Kidney epithelial cell (primary cell): ENCODE measurements at places on chromosomes 3 and 15. TPM values are rescaled to one million over a fixed set of nuclear protein-coding genes. Genes with fewer than 3 reads are reported as not detected.

DNA sequence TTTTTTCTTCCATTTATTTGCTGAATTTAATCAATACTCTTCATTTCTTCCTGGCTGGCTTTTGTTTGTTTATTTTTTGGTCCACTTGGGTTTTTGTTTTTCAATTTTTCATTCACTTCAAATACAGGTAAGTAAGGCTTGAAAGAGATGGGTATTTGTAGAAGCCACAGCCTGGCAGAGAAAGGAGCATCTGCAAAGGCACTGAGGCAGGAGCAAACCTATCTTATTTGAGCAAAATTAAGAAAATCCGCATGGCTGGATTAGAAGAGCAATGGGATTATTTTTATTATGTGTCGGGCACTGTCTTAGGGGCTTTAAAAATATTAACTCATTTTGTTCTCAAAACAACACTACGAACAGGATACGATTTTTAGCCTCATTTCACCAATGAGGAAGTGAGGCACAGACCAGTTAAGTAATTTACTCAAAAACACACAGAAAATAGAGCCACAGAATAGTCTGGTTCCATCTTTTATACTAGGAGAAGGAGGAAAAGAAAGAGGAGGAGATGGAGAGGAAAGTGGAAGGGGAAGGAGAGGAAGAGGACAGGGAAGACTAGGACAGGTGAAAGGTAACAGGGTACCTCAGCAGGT, 35.1 kb upstream of the CCDC80 start:
- no peak for DNase-seq

The ADPRH gene
- total RNA-seq: 7.3 and 10.1 TPM in 2 replicates

- peak; percentile 16 for DNase-seq
These were observed 244.5 kb downstream of the CD47 start for GRCh38 chr3:107846279-107846852.

The CAND2 gene
- total RNA-seq: 1.4 and 2.6 TPM in 2 replicates
